ENCODE measurements at places on chromosomes 3 and 15.
A peak's percentile ranks its signal among the peaks of the same experiment; 100 is the strongest.

GRCh38 chr3:5095886-5096285, 26.2 kb upstream of the ARL8B start:
- DNase-seq = no peak

DNA sequence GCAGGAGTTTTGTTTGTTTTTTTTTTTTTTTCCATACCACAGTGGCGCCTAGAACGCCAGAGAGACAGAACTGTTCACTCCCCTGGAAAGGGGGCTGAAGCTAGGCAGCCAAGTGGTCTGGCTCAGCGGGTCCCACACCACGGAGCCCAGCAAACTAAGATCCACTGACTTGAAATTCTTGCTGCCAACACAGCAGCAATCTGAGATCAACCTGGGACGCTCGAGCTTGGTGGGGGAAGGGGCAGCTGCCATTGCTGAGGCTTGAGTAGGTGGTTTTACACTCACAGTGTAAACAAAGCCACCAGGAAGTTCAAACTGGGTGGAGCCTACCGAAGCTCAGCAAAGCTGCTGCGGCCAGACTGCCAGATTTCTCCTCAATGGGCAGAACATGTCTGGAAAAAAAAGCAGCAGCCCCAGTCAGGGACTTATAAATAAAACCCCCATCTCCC, 29.8 kb downstream of the SPICE1 start:
- DNase-seq = no peak

GRCh38 chr15:71115567-71116351, 488 bp downstream of the THSD4 start:
- no peak for DNase-seq

GRCh38 chr15:33656168-33656567, 312.1 kb upstream of the CHRM5 start:
- no peak for DNase-seq

GRCh38 chr3:72891053-72891855, 3.4 kb downstream of the GXYLT2 start:
- no peak for DNase-seq

DNA sequence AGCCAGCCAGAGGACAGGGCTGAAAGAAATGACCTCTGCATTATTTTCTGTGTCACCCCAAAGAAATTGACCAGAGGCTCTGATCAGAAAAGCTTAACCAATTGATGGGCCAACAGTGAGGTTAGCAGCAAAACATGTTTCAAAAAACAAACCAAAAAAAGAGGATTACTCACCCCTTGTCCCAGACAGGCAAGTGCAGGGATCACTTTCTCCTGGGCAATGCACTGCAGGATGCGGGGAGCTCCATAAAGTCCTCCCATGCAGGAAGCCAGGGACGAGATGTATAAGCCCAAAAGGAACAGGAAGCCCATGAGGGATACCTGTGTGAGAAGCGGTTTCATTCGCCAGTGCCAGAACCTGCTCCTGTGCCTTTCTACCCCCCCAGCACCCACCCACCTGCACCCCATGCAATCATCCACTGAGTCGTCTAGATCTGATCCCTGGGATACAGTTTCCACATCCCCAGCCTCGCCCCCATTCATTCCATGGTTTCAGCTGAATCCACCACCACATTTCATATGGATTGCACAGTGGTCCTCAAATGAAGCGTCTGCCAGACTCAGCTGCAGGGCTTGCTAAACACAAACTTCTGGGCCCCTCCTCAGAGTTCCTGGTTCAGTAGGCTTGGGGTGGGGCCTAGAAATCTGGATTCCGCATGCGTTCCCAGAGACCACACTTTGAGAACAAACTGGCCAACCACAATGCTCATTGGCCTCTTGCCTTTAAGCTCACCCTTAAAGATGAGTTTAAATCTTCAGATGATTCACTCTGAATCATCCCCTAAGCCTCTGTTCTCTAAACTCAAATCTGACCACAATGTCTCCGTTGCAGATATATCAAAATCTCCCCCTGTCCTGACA, 54.4 kb upstream of the HEG1 start:
- DNase-seq = no peak

GRCh38 chr15:38613085-38613484, 48.5 kb upstream of the RASGRP1 start:
- DNase-seq = no peak

GRCh38 chr3:110925798-110926197, 145.8 kb upstream of the NECTIN3 start:
- no peak for DNase-seq

DNA sequence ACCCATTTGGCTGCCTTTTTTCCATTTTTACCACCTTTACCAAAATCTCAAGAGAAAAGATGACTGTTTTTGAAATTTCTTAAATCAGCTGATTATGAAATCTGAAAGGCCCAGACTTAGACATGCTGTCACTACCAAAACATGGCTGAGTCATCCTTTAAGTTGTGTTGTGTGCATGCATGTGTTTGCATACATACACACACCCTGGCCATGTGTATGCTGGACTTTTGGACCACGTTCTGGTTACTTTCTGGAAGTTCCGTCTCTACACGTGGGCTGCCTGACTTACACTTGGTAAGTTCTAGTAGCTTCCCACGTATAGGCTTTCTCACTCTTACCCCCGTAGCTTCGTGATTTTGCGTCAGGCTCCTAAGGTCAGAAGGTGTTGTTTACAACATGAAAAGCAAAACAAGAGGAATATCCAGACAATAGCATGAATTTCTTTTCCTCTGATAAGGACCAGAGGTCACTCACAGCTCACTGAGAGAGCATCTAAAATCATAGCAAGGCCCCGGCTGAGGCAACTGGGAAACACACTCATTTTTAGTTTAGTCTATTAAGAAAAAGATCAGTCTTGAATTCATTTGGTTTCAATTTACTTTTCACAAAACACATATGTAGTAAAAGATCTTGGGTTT, 62.4 kb downstream of the COL8A1 start:
- no peak for DNase-seq

GRCh38 chr15:92189166-92189565, 204.5 kb upstream of the ST8SIA2 start:
- no peak for DNase-seq

GRCh38 chr3:9450991-9451390, 53.6 kb downstream of the SETD5 start:
- DNase-seq = no peak

DNA sequence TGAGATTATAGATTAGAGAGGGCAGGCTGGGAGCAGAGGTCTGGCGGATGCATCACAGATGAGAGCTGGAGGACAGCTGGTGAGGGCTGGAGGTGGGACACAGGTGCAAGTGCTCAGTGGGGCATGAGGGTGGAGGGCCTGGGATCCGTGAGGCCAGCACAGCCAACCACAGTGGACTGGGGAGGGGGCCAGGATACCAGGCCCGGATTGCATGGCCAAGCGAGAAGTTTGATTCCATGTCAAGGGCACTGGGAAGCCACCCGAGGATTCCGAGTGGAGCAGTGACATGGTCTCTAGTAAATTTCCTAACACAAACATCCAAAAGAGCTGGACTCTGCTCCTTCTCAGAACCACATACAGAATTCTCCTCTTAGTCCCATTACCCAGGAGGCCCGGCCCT, 44.0 kb upstream of the SLC41A3 start:
- DNase-seq = no peak

DNA sequence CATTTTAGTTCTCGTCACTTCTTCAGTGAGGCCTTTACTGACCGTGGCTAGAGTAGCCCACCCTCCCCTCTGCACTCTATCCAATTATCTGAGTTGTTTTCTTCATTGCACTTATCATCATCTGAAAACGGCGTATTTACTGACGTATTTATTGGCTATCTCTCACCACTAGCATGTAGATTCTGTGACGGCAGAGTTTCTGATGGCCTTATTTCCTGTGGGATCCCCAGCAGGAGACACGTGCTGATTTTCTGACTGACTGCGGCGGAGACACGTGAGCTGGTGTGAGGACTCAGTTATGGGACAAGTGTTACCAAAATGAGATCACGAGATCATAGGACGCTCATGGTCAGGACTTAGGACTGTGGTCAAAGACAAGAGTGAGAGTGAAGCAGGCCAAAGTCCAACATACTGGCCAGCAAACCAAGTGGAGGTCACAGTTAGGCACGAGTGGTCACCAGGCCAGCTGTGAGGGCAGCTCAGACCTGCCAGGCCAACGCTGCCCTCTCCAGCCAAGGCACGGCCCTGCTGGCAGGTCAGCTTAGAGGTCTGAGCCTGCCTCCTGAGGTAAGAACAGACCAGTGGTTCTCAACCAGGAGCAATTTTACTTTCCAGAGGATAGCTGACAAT, 50.6 kb upstream of the BNIP2 start:
- DNase-seq = no peak

- no peak for DNase-seq
Observed at GRCh38 chr15:82072926-82073537, 27.2 kb upstream of the MEX3B start.

DNA sequence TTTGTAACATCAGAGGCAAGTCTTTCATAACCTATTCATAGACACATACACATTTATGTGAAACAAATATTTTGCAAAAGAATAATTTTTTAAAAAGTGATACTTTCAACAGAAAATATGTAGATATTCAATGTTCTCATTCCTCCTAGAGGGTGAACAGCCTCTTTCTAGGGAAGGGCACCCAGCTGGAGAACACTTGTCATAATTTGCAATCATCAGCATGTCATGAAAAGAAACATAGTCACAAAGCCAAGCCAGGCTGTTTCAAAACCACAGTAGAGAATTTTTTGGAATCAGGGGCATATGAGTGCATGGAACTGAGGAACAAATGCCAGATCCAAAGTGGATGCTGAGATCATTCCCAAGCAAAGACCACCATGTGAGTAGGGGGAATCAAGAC, 406.9 kb upstream of the ADAMTS9 start:
- no peak for DNase-seq

DNA sequence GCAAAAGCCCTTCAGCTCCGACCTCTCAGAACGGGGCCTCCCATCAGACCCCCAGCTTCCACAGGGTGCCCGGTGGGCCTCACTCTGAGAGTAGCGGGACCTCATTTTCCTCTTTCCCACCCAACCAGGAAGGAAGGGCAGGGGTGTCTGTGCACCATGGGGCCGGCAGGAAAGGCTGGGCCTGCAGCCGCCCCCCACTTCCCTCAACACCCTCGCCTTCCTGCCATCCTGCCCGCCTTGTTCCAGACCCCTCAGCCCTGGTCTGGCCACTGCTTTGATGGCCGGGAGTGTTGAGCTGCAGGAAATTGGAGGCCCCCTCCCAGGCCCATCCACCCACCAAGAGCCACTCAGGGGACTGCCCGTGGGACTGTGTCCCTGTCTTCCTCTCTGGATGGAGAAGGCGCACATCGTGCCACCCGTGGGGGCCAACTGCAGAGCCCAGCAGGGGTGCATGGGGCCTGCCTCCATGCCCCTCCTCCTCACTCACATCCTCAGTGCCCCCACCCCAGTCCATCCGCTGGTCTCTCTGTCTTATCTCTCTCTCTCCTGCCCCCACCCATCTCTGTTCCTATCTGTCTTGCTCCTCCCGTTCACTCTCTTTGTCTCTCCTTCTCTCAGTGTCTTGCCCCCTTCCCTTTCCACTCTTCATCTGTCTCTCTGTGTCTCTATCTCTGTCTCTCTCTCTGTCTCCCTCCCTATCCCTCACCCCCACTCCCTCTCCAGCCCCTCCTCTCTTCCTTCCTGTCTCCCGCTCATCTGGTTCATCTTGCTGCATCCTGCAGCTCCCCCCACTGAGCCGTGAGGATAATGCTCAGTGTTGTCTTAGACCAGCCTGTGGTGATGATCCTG, 1.8 kb upstream of the PLXND1 start:
- peak; percentile 41 for DNase-seq

Data from hippocampal formation (tissue), 2 donors.